Hair follicular keratinocyte (primary cell): ENCODE measurements at places on chromosomes 11 and 22. TPM values are rescaled to one million over a fixed set of nuclear protein-coding genes. Genes with fewer than 3 reads are reported as not detected.

MTFP1 gene
- 20.7 and 61.8 TPM in 2 replicates for total RNA-seq

CRACR2B gene
- total RNA-seq = 0.68 and 1.0 TPM in 2 replicates

FREY1 gene
- total RNA-seq = 0.38 TPM in 1 of 2 replicates, not detected in the other

OR8D1 gene
- total RNA-seq = not detected in 2 replicates

RFPL2 gene
- total RNA-seq = not detected in 2 replicates

SLCO2B1 gene
- not detected in 2 replicates for total RNA-seq

PHOX2A gene
- total RNA-seq = not detected in 2 replicates

RASSF10 gene
- 1.8 and 2.3 TPM in 2 replicates for total RNA-seq

OR51B5 gene
- total RNA-seq = not detected in 2 replicates

SLC22A12 gene
- not detected in 2 replicates for total RNA-seq

CATSPERZ gene
- total RNA-seq = not detected in 2 replicates

RASD2 gene
- under 0.01 and 0.46 TPM in 2 replicates for total RNA-seq

C22orf42 gene
- not detected in 2 replicates for total RNA-seq

DRICH1 gene
- not detected in 2 replicates for total RNA-seq

GDPD4 gene
- total RNA-seq = not detected in 2 replicates

YPEL4 gene
- 0.08 TPM in 1 of 2 replicates, not detected in the other for total RNA-seq

C11orf16 gene
- not detected in 2 replicates for total RNA-seq

BCO2 gene
- total RNA-seq = 0.80 and 3.7 TPM in 2 replicates

PUS3 gene
- 14.2 and 18.7 TPM in 2 replicates for total RNA-seq

OR52A1 gene
- total RNA-seq = not detected in 2 replicates

ETS1 gene
- total RNA-seq = 88.0 and 108 TPM in 2 replicates

CRYBB2 gene
- not detected in 2 replicates for total RNA-seq

PAMR1 gene
- 1.6 and 12.7 TPM in 2 replicates for total RNA-seq

RCE1 gene
- 22.4 and 22.8 TPM in 2 replicates for total RNA-seq

OR6T1 gene
- total RNA-seq = not detected in 2 replicates

FAM76B gene
- total RNA-seq = 5.7 and 9.1 TPM in 2 replicates

FERMT3 gene
- total RNA-seq = 0.08 and 0.91 TPM in 2 replicates

EHF gene
- 14.4 and 29.1 TPM in 2 replicates for total RNA-seq

GNAZ gene
- 0.08 TPM in 1 of 2 replicates, not detected in the other for total RNA-seq

OR4A47 gene
- not detected in 2 replicates for total RNA-seq

GSTT2B gene
- 2.4 and 6.5 TPM in 2 replicates for total RNA-seq

TSPAN18 gene
- total RNA-seq = 0.15 TPM in 1 of 2 replicates, not detected in the other

GLYATL1 gene
- total RNA-seq = 0.16 and 0.19 TPM in 2 replicates

ANGPTL5 gene
- total RNA-seq = not detected in 2 replicates

CNTN5 gene
- not detected in 2 replicates for total RNA-seq

MYO7A gene
- 0.30 and 0.70 TPM in 2 replicates for total RNA-seq

MS4A4A gene
- total RNA-seq = not detected in 2 replicates

PRR5L gene
- 14.8 and 23.0 TPM in 2 replicates for total RNA-seq

MUC2 gene
- total RNA-seq = not detected in 2 replicates

TTC12 gene
- 17.5 and 20.8 TPM in 2 replicates for total RNA-seq

GALNT18 gene
- 35.5 and 38.8 TPM in 2 replicates for total RNA-seq
